ENCODE measurements at places on chromosomes 1 and 21.

DNA sequence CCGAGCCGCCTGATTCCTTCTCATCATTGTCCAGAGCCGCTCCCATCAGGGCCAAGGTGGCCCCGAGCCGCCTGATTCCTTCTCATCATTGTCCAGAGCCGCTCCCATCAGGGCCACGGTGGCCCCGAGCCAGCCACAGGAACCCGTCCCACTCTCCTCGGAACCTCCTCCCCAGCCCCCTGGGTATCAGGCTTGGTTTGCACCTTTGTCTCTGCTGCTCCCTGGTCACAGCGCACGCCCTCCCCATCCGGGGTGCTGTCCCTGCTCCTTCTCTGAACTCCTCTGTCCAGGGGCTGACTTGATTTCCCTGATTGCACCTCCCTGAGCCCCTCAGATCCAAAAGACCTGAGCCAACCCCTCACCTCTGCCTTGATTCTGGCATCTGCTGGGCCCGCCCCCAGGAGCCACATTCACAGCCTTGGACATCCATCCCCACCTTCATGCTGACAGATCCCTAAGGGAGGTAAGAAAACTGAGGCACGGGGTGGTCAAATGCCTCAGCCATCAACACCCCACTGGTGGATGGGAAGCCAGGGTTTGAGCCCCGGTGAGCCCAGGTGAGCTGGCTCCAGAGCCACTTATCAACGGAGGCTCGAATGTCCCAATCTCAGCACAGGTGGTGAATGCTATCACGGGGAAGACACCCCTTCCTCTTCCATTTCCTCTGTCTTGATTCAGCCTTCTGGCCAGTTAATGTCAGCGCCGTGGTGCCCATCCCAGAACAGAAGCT is 25.6 kb upstream of the COL18A1 start:
- DNase-seq, result no peak

DNA sequence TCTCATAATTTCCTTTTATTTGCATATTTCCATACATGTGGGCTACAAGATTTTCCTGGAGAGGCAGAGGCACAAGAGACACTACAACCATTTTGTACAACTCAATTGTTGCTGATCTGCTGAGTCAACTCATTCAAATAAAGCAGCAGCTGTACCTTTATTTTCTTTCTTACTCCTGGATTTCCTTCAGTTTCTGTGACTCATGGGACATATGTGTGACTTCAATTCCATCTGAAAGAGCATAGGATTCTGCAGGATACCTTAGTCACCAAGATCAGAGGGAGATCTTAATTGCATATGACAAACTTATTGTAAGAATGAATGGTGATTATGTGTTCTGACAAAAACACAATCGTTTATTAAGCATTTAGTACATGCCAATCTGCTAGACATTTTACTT is 2219.4 kb downstream of the NCAM2 start:
- DNase-seq, result no peak

DNA sequence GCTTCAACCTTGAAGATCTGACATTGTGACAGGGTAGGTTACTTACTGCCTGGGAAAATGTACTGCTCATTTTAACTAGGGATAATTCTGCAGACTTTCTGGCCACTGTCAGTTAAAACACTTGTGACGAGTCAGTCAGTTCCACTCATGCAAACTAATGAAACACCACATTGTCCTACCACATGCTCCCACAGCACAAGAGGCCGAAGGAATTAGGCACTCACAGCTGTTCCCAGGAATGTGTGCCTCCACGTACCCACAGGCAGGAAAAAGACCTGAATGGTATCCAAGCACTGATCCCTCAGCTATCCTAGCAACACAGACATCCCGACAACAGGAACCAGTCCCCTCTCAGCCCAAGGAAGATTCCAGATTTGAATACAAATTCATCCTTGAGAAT is 12.3 kb downstream of the BCAR3 start:
- no peak for DNase-seq

GRCh38 chr1:231983588-231984193 is 357.1 kb downstream of the DISC1 start:
- DNase-seq, result no peak

DNA sequence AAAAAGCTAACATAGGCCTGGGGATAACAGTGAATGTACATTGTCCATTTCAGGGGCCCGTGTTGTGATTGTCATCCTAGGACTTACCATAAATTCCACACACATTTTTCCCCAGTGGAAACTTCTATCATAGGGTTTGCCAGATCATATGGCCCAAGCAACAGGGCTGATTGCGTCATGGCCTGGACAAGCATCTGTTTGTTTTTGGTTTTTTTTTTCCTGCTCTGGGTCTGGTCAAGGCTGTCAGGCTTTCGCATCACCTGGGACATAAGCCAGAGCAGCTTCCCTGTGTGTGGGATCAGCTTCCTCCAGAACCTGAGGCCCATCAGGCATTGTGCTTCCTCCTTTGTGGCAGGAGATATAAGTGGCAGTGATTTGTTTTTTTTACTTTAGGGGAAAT is 598.5 kb upstream of the USP24 start:
- no peak for DNase-seq

GRCh38 chr1:67753776-67754525 is 69.0 kb downstream of the GADD45A start:
- DNase-seq, result peak; percentile 11

GRCh38 chr1:185681034-185681633 is 53.1 kb upstream of the HMCN1 start:
- DNase-seq, result peak; percentile 57

DNA sequence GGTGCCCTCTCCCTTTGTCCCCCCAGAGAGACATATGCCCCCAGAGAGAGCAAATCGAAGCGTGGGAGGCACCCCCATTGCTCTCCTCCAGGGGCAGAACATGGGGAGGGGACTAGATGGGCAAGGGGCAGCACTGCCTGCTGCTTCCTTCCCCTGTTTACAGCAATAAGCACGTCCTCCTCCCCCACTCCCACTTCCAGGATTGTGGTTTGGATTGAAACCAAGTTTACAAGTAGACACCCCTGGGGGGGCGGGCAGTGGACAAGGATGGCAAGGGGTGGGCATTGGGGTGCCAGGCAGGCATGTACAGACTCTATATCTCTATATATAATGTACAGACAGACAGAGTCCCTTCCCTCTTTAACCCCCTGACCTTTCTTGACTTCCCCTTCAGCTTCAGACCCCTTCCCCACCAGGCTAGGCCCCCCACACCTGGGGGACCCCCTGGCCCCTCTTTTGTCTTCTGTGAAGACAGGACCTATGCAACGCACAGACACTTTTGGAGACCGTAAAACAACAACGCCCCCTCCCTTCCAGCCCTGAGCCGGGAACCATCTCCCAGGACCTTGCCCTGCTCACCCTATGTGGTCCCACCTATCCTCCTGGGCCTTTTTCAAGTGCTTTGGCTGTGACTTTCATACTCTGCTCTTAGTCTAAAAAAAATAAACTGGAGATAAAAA is 8.4 kb downstream of the EFNA3 start:
- DNase-seq, result no peak

- peak; percentile 14 for DNase-seq
Measured at GRCh38 chr1:233707153-233707879, 93.4 kb downstream of the KCNK1 start.

DNA sequence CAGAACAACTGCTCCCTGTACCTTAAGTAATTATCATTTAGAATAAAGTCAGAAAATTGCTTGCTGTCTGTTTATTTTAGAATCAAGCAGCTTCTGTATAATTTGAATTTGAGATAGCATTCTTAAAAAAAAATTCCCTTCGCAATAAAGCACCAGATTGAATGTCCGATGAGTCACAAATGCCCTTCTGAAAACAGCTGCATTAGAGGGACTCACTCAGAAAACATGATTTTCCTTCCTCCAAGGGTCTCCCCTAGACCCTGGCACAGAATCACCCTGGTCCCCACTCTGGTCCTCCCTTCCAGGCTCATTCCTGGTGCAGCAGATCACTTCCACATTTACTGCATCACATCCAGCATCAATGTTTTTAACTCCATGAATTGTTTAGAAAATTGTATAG is 471.1 kb upstream of the VAMP3 start:
- no peak for DNase-seq

GRCh38 chr1:47618830-47619229 is 181.0 kb downstream of the FOXD2 start:
- DNase-seq, result no peak

Data from NCI-H1417 (cell line).